ENCODE measurements at places on chromosomes 2 and 18.

DNA sequence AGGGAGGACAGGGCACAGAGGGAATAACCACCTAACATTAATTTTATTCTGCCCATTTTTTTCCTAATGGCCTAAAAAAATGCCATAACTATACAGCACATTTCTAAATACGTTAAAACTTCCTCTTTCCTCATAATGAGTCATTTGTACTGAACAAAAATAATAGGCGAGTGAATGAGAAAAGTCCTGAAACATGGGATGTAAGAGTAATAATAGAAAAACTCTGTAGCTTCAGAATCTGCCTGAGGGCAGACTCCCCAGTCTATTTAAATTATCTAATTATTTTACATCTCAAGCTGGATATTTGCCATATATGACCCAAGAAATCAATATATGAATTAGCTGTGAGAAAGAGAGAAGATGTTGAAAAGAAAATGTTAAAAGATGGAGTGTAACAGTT lies 285.1 kb downstream of the TMX3 start:
- DNase-seq, result no peak

GRCh38 chr2:148501545-148501944 lies 143.0 kb upstream of the EPC2 start:
- DNase-seq, result no peak

GRCh38 chr18:54750350-54750749 lies 77.9 kb upstream of the RAB27B start:
- DNase-seq, result no peak

DNA sequence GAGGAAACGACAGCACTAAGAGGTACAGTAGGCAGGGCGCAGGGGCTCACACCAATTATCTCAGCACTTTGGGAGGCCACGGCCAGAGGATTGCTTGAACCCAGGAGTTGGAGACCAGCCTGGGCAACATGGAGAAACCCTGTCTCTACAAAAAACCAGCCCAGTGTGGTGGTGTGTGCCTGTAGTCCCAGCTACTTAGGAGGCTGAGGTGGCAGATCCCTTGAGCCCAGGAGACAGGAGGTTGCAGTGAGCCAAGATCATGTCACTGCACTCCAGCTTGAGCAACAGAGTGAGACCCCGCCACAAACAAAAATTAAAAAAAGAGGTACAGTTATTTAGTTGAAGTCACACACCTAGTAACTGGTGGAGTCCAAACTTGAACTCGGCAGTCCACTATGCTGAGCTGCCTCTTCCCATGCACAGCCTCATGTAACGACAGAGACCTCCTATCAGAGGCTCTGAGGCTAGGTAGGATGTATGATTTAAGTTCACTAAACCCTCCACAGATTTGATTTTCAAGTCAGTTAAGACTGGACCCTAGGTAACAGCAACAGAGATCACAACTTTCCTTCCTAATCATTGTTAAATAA lies 8.7 kb downstream of the STK17B start:
- DNase-seq, result no peak

- peak; percentile 37 for DNase-seq
Observed at GRCh38 chr18:5294457-5295230, 882 bp downstream of the ZBTB14 start.

DNA sequence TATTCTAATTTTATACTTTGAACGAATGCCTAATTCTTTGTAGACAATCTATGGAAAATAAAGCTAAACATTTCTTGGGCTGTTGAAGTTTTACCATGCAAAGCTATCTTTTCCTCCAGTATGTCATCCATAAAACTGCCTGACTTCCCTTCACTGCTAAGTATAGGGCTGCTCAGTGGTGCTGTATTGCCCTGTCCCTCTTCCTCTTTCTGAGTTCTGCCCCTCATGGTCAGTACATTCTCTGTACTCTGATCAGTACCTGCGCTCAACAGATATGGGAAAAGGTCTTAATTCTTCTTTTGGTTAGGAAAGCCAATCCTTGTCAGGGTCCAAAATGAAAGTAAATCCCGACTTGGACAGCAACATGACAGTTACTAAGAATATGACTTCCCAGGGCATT lies 321.9 kb downstream of the RAD51AP2 start:
- no peak for DNase-seq

- no peak for DNase-seq
Observed at GRCh38 chr18:22348521-22349316, 69.0 kb downstream of the CTAGE1 start.

- no peak for DNase-seq
Observed at GRCh38 chr2:17101596-17101995, 416.6 kb downstream of the RAD51AP2 start.

GRCh38 chr18:25240420-25240770 lies 111.6 kb downstream of the ZNF521 start:
- DNase-seq, result no peak

DNA sequence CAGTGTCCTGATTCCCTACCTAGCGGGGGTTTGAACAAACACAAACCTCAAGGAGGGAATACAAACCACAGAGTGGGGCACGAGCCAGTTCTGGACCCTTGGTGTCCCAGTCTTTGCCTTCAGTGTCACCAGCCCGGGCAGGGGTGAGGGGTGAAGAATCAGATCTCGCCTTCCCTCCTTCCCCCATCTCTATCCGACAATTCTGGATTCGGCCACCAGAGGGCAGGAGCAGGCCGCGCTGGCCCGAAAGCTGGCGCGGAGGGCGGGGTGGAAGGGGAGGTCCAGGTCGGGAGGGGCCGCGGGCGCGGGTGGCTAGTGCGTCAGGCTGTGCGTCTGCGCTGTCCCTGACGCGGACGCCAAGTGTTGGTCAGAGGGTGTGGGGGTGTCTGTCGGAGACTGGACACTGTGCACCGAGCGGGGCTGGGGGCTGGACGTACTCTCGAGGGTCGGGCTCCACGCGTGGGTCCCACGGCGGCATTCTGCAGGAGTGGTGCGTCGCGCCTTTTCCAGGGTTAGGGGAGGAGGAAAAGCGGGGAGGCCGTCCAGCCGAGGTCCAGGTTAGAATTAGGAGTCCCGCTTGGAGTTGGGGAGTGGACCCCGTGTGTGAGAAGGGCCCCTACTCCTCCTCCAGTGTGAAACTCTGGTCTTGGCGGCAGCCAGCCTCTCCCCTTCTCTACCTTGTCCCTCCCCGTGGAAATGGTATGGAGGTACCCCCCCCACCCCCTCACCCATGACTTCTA lies 2.9 kb upstream of the CRYBA2 start:
- peak; percentile 93 for DNase-seq

- no peak for DNase-seq
Observed at GRCh38 chr2:96163415-96163767, 18.2 kb upstream of the DUSP2 start.

DNA sequence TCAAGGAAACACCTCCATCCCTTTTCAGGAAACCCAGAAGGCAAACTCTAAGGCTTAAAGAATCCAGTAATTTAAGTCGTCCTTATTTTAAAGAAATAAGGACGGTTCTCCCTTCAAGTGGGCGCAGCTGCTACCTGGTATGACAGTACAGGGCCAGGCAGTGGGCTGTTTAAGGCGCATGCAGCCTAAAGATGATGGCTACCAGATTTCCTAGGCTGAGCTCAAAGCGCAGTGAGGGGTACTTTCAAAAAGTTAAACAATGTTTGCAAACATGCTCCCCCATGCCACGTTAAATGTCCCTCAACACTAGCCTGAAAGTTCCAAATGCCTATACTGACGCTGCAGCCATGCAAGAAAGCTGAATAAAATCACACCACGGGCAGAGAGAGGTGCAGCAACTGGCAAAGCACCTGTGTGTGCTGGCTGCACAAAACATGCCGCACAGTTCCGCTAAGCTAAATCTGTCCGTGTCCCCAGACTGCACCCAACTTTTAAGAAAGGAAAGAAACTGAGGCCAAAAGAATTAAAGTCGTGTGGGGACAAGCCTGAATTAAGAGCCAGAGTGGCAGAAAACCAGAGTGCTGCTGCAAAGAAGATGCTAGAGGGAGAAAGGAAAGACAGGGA lies 583 bp downstream of the HIBCH start:
- peak; percentile 13 for DNase-seq

GRCh38 chr18:26708806-26709716 lies 156.4 kb downstream of the AQP4 start:
- DNase-seq, result no peak

GRCh38 chr2:142840436-142840835 lies 37.0 kb upstream of the KYNU start:
- no peak for DNase-seq

- DNase-seq, result no peak
Observed at GRCh38 chr2:45882707-45883602, 231.5 kb downstream of the PRKCE start.

GRCh38 chr2:240573516-240574385 lies 5.5 kb downstream of the RNPEPL1 start:
- no peak for DNase-seq

GRCh38 chr2:186379052-186379451 lies 107.0 kb upstream of the ZC3H15 start:
- DNase-seq, result no peak

GRCh38 chr2:151857650-151858049 lies 29.4 kb upstream of the ARL5A start:
- no peak for DNase-seq

GRCh38 chr2:12207491-12207890 lies 461.1 kb downstream of the LPIN1 start:
- DNase-seq, result no peak

DNA sequence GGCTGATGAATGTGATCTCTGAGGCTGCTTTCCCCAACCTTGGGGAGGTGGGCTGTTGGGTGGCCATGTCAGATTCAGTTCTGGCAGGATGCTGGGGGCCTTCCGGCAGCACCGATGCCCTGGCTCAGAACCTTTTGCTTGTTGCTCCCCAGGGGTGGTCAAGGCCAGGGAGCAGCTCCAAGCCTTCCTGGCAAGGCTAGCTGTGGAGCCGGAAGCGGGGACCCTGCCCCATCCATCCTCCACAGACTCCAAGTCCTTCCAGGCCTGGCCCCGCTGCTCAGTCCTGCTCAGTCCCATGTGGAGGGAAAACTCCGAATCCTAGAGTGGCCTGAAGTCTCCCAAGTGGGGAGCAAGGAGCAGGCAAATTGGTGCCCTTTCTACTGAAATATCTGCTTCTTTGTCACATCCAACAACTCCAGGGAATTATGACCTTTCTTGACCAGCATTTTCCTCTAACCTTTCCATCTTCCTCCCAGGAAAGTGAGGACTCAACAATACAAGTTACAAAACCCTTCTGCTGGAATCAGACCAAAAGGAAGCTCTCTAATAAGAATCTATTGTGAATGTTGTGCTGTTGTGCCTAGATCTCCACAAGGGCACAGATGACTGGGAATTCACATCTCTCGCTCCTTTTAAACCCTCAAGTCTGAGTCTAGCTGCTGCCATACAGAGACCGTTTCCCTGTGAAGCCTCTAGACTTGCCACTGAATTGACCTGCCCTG lies 134.0 kb downstream of the MCFD2 start:
- DNase-seq, result no peak

- DNase-seq, result no peak
Observed at GRCh38 chr2:45769854-45770576, 118.5 kb downstream of the PRKCE start.

DNA sequence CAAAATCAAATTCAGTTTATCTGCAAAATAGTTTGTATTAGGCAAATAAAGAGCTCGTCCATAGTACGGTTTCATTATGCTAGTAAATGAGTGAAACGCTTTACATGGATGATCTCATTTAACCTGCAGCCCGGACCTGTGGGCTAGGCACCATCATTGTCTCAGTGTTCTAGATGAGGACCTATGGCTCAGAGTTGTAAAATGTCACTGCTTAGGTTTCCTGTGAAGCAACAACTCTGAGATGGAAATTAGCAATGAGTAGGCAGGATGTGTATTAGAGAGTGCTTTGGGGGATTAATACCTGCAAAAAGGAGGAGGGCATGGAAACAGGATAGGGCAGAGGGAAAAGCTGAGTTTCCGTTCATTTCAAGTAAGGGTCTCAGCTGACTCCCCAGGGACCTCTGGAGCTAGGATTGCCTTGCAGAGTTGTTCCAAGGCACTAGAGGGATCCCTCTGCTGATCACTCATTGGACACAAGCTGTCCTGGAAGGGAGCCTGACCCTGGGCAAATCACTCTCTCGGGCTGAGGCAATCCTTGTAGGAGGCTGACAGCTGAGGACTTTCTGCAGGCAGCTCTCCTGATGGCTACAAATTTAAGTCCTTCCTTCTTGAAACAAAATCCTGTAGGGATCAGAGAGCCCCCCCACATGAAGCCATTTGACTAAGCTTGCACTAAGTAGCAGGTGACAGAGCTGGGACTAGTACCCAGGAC lies 58.8 kb upstream of the SIX2 start:
- DNase-seq, result no peak

DNA sequence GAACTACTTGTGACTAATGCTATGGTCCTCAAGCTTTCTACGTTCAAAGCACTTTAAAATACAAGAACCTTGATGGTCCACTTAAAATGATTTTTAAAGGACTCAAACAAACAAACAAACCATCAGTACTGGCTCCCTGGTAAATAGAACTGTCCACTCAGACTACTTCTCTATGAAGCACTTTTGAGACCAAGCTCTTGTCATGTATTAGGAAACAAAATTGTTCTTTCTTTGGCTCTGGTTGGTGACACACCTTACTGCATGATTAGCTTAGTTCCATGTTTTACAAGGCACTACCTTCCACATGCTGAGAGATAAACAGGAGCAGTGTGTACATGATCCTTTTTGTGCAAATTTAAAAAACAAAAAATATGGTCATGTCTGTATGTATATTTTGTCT lies 19.7 kb downstream of the DARS1 start:
- DNase-seq, result no peak

- DNase-seq, result no peak
Observed at GRCh38 chr2:16235747-16236146, 295.4 kb downstream of the MYCN start.

GRCh38 chr2:74712223-74713053 lies 58.4 kb downstream of the SEMA4F start:
- DNase-seq, result no peak

DNA sequence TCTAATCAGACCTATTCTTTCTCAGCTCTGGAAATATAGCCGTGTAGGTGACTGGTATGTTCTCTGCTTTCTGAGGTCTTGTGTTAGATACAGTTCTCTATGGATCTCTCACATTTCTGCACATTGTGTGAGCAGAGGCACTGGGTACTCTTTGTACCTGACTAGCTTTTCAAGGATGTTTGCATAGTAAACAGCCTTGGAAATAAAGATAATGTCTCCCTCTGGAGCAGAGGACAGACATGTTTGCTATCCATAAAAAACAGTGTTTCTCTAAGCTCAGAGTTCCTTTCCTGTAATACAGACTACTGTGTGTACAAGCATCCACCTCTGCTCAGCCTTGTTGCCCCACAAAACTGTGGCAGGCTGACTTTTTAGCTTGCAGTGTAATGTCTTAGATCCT lies 279.2 kb downstream of the CTNNA2 start:
- DNase-seq, result no peak

GRCh38 chr2:209673811-209674210 lies 97.8 kb upstream of the UNC80 start:
- DNase-seq, result no peak

DNA sequence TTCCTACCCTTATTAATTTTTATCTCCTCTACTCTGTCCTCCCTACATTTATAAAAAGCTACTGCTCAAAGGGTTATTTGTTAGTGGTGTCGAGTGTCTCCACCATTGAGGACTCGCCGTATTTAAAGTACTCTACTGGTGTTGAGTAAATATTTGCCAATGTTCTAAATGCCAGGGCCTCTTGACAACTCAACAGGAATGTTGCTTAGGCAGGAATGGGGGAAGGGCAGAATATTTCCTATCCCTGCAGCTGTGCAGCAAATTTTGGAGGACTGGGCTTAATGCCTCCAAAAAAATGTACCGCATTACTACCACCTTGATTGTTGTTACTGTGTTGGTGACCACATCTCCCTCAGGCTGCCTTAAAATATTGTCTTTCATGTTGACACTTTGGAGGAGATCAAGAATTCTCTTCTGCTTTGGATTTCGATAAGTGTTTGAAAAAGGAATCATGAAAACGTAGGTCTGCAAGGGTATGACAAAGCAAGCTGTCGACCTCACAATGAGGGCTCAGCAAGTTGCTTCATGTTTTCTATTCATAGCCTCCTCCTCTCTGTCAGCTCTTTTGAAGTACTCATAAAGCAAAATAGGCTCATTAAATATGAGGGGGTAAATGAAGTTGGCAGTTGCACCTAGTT lies 84.3 kb downstream of the EFEMP1 start:
- no peak for DNase-seq

All from stimulated activated CD4-positive, alpha-beta T cell treated with anti-CD3 and anti-CD28 coated beads, Interleukin-2, amount 100 ng/mL, for 48 hours (primary cell).